Activated CD4-positive, alpha-beta T cell treated with anti-CD3 and anti-CD28 coated beads, Interleukin-2, amount 10 ng/mL, durations not matched to agents 24 days and 14 days (primary cell): ENCODE measurements at places on chromosomes 16 and 17. TPM values are rescaled to one million over a fixed set of nuclear protein-coding genes. Genes with fewer than 3 reads are reported as not detected.

SLC35G6 gene
- not detected in 2 replicates for total RNA-seq

ABCC11 gene
- 0.12 TPM in 1 of 2 replicates, not detected in the other for total RNA-seq

CBFA2T3 gene
- total RNA-seq = not detected in 2 replicates

KRTAP3-2 gene
- total RNA-seq = not detected in 2 replicates

CFAP20 gene
- total RNA-seq = 62.7 and 63.2 TPM in 2 replicates

CRHR1 gene
- total RNA-seq = not detected in 2 replicates

USH1G gene
- total RNA-seq = not detected in 2 replicates

ARL5C gene
- not detected in 2 replicates for total RNA-seq

TNFRSF17 gene
- not detected in 2 replicates for total RNA-seq

CLDN6 gene
- not detected in 2 replicates for total RNA-seq

ST6GALNAC1 gene
- total RNA-seq = 0.35 and 0.38 TPM in 2 replicates

SMPD3 gene
- 0.09 and 0.40 TPM in 2 replicates for total RNA-seq

DPEP1 gene
- total RNA-seq = not detected in 2 replicates

SSTR5 gene
- total RNA-seq = not detected in 2 replicates

GPR179 gene
- total RNA-seq = not detected in 2 replicates

LRRC37A gene
- total RNA-seq = 2.4 and 2.7 TPM in 2 replicates

TPSD1 gene
- not detected in 2 replicates for total RNA-seq

MYO15B gene
- total RNA-seq = 24.3 and 25.4 TPM in 2 replicates

PIRT gene
- not detected in 2 replicates for total RNA-seq

VAT1L gene
- total RNA-seq = not detected in 2 replicates
